ENCODE measurements at places on chromosomes 3 and 15.

DNA sequence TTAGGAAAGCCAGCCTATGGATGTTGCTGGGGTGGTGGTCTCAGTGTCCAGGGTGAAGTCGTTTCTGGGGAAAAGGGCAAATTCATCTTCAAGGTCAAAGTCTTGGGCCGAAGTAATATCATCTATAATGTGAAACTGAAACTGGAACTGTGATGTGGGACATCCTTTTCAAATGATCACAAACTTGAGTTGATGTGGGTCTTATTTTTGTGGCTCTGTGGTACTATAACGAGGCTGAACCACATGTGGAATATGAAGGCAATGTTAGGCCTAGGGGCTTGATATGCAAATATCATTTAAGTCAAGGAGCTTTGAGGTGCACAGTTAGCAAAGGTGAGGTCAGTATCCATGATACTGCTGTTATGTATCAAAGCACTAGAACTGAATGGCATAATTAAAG is 1.5 kb upstream of the CD200R1L start:
- no peak for DNase-seq

DNA sequence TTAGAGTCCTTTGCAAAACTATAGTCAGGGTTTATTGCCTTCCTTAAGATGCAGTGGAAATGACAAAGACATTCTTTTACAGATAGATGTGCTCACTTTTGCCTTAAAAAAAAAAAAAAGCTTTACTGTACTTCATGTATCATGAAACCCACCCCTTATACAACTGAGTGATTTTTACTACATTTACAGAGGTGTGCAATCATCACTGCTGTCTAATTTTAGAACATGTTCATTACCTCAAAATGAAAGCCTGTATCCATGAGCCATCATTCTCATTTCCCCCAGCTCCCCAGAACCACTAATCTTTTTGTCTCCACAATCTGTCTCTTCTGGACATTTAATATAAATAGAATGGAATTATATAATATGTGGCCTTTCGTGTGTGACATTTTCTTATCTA is 111.9 kb downstream of the NR1I2 start:
- DNase-seq = no peak

DNA sequence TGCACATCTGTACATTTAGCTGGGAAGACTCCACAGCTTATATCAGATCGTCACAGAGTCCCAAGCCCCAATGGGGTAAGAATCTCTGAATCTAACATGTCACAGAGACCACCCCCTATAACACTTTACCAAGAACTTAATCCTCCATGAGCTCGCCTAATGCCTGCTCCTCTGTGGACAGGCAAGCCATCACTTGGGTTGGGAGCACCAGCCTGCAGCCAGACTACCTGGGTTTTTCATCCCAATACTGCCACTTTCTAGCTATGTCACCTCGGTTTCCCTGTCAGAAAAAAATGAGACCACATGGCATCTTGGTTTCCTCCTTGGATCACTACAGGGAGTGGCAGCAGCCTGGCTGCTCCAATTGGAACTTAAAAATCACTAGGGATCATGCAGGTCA is 277.9 kb upstream of the TLE3 start:
- DNase-seq = no peak

GRCh38 chr3:129645286-129645685 is 38.8 kb upstream of the PLXND1 start:
- DNase-seq = no peak

DNA sequence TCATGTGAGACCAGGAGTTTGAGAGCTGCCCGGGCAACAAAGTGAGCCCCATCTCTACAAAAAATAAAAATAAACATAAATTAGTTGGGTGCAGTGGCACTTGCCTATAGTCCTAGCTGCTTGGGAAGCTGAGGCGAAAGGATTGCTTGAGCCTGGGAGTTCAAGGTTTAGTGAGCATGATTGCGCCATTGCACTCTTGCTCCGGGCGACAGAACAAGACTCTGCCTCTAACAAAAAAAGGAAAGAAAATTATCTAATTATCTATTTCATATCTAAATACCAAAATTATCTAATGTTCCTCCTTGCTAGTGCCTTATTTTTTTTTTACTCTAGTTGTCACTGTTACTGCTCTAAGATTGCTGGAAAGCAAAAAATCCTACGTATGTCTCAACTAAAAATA is 16.7 kb upstream of the PAK6 start:
- DNase-seq = no peak

GRCh38 chr3:190003681-190004123 is 117.0 kb downstream of the P3H2 start:
- peak; percentile 58 for DNase-seq

GRCh38 chr15:85762756-85763127 is 32.0 kb downstream of the KLHL25 start:
- DNase-seq = no peak

GRCh38 chr3:178434206-178434805 is 101.9 kb upstream of the KCNMB2 start:
- DNase-seq = peak; percentile 57

- DNase-seq = peak; percentile 16
Measured at GRCh38 chr3:191239407-191240031, 40.5 kb downstream of the OSTN start.

DNA sequence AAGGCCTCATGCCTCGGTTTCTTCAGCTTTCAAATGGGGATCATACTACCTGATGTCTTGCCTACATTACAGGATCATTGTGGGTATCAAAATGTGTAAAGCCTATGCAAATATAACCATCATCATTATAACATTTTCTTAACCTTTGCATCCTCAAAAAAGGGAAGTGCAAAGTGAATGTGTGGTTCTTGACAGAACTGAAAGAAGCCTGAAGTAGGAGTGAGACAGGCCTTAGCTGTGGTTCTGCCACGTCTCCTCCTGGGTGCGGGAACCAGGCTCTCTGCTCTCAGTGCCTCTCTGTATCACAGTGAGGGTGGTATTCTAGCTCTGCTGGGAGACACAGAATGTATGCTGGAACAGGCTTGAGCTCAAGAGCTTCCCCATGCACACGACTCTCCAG is 316.9 kb upstream of the ICE2 start:
- no peak for DNase-seq

All from muscle of leg (tissue), 16 donors.